NCI-H2227 treated with DMSO at 0.1 percent for 48 hours (cell line): ENCODE measurements at places on chromosomes 7 and 10.

DNA sequence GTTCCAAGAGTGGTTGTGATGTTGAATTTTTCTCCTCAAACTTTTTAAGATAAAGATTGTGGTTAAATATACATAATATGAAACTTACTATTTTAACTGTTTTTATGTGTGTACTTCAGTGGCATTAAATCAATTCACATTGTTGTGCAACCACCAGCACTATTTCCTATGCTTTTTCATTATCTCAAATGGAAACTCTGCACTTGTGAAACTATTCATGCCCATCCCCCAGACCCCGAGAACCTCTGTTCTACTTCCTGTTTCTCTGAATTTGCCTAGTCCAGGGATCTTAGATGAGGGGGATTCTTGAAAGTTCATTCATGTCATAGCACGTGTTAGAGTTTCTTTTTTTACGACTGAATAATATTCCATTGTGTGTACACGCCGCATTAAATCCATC is 67.0 kb downstream of the WDR37 start:
- DNase-seq = no peak

GRCh38 chr7:14622559-14622958 is 280.0 kb downstream of the DGKB start:
- no peak for DNase-seq

DNA sequence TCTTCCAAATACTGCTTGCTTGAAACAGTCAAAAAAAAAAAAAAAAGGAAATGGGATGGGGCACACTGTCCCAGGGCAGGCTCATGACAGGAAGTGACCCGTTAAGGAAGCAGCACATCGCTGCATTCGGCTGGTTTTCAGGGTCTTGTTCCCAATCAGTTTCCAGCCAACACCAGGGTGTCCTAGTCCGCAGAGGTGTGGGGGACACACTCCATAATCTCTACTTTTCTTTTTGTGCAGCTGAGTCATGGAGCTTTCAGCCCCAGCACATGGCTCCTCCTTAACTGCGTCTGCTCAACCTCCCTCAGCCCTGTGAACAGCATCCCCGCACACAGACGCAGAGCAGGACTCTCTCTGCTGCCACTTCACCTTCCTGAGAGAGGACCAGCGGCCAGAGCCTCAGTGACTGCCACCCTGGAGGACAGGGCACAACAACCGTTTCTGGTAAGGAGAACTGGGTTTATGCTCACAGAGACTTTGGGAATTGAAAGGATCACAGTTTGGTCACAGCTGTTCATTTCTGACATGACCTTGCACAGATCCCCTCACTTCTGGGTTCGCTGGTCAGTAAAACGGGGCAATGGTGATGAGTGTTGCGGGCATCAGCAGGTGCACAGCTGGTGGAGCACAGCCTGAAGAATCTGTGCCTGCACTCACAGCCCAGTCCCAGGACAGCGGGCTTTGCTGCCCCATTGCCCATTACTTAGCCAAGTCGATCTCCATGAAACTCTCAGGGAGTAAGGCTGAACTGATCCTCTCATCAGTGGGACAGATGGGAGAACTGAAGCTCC is at the start of gene GIMAP5:
GIMAP5 (plus strand) TSS at position 154 of the 791 bp plus-strand sequence. CDS start 3,467 bp downstream, outside the sequence.
- DNase-seq = no peak

DNA sequence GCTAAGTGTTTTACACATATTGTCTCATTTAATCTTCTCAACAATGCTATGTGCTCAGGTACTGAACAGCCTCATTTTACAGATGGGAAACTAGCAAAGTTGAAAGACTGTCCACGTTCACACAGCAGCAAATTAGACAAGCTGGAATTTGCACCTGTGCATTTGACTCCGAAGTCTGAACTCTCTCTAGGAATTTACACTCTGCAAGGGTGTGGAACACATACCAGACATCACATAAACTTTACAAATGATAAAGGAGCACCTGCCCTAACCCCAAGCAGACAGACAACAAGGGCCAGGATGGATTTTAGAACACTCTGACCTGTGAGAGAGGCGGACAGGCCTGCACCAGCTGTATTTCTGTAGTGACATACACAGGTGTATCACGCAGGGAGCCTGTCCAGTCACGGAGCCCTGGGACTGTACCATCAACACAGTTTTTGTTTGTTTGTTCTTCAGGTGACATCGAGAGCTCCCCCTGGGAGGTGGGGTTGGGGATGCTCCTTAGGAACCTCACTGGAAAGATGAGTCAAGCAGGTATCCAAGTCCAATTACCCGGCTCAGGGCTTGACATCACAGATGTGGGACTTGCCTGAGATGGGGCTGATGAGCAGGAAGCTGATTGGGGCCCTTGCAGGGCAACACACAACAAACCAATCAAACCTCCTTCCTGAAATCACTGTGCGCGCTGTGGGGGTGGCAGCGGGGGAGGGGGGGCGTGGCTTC is 31.0 kb downstream of the MKI67 start:
- no peak for DNase-seq

GRCh38 chr10:132208462-132209050 is 21.8 kb downstream of the DPYSL4 start:
- DNase-seq = no peak

GRCh38 chr10:110326351-110327032 is 21.8 kb upstream of the SMNDC1 start:
- DNase-seq = no peak

GRCh38 chr7:117217106-117218035 is 105.5 kb downstream of the WNT2 start:
- DNase-seq = no peak

DNA sequence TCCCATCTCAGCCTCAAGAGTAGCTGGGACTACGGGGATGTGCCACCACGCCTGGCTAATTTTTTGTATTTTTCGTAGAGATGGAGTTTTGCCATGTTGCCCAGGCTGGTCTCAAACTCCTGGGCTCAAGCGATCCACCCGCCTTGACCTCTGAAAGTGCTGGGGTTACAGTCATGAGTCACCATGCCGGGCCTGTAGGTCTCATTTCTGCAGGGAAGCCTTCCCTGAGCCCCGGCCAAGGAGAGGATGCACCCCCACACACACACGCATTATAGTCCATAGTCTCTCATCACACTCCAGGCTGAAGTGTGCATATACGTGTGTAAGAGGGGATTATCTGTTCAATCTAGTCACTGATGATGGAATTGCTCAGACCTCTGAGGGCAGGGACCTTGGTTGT is 29.3 kb downstream of the KCNMA1 start:
- DNase-seq = no peak

DNA sequence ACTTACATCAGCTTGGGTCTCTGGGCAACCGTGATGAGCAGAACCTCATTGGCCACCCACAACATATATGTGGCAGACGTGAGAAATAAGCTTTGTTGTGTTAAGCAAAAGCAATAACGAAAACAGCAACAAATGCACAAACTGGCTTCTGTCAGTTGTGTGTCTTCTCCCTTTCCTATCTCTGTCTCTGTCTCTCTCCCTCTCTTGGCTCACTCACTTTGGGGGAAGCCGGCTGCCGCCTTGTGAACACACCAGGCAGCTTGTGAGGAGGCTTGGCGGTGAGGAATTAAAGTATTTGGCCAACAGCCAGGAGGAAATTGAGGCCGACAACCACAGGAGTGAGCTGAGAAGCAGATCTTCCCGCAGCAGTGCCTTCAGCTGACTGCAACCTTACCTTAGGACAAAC is 21.9 kb upstream of the CDCA7L start:
- peak; percentile 6 for DNase-seq

DNA sequence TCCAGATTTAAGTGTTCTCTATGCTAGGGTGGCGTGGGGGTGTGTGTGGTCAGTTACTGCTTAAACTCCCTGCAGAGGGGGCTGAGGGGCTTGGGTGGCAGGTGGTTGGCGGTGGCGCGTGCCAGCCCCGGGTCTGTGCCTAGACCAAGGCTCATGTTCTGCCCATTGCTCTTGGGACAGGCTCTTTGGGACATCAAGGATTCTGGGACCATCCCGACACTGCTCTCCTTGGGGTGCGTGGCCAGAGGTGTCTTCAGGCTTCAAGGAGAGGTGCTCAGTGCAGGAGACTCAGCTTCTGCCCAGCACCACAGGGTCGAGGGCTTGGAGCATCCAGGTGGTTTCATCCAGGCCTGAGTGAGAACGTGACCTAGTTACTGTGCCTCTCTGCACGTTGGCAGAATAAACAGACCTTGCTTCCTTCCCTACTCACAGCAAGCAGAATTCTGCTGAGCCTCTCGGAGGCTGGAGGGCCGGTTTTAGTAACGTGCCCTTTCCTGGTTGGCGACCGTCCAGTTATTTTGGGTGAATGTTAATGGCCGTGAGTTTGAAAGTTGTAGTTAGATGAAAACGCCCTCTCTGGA is 39.9 kb downstream of the CAMK1D start:
- no peak for DNase-seq

DNA sequence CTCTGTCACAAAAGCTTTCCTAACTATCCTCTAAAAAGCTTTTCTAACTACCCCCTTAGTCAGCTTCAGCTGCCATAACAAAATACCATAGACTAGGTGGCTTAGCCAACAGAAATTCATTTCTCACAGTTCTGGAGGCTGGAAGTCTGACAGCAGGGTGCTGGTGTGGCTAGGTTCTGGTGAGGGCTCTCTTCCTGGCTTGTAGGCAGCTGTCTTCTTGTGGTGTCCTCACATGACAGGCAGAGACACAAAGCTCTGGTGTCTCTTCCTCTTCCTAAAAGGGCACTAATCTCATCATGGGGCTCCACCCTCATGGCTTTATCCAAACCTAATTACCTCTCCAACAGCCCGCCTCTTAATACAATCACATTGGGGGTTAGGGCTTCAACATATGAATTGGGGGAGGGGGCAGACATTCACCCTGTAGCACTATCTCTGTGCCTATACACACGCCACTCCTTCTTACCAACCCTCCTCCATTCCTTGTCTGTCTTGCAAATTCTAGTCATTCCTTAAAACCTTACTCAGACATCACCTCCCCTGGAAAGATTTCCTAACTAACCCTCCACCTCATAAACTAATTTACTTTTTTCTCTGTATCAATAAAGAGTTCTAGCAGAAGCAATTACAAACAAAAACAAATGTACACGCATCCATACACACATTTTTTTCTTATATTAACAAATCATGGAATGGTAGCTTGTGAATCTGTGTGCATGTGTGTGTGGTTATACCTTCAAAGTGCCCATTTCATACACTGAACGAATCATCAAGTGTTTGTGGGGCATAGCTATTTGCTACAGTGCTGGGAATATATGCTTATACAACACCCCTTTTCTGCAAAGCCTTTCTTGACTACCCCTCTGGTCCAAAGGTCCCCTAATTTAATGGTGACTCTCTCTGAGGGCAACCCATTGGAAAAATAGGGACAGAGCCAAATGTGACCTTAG is 26.4 kb downstream of the RHOBTB1 start:
- no peak for DNase-seq

DNA sequence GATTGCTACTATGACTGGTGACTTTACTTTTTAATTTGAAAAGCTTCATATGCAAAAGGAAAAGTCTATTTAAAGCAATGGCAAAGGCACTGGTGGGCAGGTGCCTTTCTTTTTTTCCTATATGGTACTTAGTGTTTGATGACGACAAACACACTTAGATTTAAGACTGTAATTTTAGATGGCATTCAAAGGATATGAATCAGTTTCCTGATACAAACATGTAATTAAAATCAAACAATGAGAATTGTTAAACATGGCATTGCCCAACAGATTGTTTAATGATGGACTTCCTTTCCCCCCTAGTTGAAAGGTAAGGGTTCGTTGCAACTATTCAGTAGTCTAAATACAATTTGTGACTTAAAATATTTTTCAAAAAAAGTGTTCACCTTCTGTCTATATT is 106.5 kb upstream of the SEMA3C start:
- DNase-seq = no peak

GRCh38 chr10:130802301-130802700 is 509.2 kb downstream of the TCERG1L start:
- DNase-seq = no peak

DNA sequence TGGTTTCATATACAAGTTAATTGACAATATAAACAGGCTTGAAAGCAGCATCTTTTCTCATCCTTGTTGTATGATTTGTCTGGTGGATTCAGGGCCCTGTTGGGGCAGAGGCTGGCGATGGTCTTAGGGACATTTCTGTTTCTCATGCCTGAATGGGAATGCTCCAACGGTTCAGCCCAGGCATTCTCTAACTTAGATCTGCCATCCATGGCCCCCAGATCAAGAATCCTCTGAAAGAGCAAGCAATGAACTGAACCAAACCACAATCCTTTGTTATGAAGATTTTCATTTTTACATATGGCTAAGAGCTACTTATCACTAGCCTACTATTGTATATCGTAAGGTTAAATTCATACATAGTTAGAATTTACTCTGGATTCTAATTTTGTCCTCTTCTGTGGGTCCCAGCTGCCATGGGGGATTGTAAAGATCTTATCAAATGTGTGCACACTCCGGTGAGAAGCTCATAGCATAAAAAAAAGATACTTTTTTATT is 163.9 kb downstream of the COBL start:
- no peak for DNase-seq

DNA sequence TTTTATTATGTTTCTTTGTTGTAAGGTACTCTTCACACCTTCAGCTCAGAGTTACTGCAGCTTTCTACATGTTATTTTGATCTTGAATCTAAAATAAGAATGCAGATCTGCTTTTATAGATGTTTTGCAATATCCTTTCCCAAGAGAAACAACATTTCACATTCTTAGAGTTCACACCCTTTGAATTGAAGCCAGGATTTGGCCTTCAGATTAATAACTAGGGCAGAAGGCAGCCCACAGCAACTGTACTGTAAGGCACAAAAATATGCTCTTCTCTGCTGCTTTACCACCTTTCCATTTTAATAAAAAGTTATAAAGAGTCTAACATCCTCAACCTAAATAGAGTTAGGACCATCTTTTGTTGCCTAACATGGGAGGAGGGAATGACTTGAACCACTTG is 224.7 kb downstream of the LHFPL3 start:
- no peak for DNase-seq

DNA sequence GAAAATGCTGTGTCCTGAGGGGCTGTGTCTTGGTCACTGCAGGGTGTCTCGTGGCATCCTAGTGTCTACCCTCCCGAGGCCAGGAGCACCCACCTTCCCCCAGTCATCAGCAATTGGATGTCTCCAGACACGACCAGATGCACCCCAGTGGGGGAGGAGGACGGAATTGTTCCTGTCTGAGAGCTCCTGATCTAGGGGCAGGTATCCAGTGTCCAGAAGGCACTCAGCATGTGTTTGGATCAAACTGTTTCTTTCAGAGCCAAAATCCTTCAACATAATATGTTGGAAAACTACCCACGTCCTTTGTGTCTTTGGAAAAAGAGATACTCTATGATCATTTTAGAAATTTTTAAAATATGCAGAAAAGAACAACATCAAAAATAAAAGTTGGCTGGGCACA is 16.9 kb downstream of the PRKRIP1 start:
- no peak for DNase-seq

DNA sequence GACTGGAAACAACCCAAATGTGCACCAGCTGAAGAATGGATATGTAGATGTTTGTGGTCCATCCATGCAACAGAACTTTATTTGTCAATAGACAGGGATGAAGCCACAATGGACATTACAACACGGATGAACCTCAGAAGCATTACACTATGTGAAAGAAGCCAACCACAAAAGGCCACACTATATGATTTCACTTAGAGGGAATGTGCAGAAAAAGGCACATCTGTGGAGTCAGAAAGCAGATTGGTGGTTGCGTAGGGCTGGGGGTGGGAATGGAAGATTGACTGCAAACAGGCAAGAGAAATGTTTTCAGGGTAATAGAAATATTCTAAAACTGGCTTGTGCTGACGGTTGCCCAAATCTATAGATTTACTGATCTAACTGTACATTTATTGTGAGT is 34.3 kb upstream of the WASHC2A start:
- no peak for DNase-seq
